Left renal cortex interstitium (tissue), 4 donors: ENCODE measurements at places on chromosomes 12 and 14. TPM values are rescaled to one million over a fixed set of nuclear protein-coding genes. Genes with fewer than 3 reads are reported as not detected.

Gene RNF212B
- 2.4 TPM for polyA plus RNA-seq

Gene AVPR1A
- polyA plus RNA-seq: 6.9 TPM

Gene FBXL14
- polyA plus RNA-seq: 17.2 TPM

Gene PTPRO
- 217 TPM for polyA plus RNA-seq

Gene DEGS2
- polyA plus RNA-seq: 8.1 TPM

Gene CIT
- 21.2 TPM for polyA plus RNA-seq

Gene BRMS1L
- polyA plus RNA-seq: 17.4 TPM

Gene MORN3
- 2.4 TPM for polyA plus RNA-seq

Gene NANOG
- 0.11 TPM for polyA plus RNA-seq

Gene SNX6
- 116 TPM for polyA plus RNA-seq

Gene MANSC1
- 35.6 TPM for polyA plus RNA-seq

Gene KIF26A
- polyA plus RNA-seq: 13.4 TPM

Gene SLC15A5
- polyA plus RNA-seq: 0.03 TPM

Gene MMAB
- 35.0 TPM for polyA plus RNA-seq

Gene TSHR
- polyA plus RNA-seq: 0.79 TPM

Gene SPTLC2
- 69.6 TPM for polyA plus RNA-seq

Gene RD3L
- not detected for polyA plus RNA-seq

Gene TROAP
- 18.3 TPM for polyA plus RNA-seq

Gene DTX3
- polyA plus RNA-seq: 67.2 TPM
